ENCODE measurements at places on chromosomes 12 and 14.
A peak's percentile ranks its signal among the peaks of the same experiment; 100 is the strongest.

- no peak overlapping the region for H3K27ac ChIP-seq
- no peak for DNase-seq
- H3K27me3 ChIP-seq: no peaks in the 10 kb centered on the region
- no peaks in the 10 kb centered on the region for H3K4me1 ChIP-seq
- H3K36me3 ChIP-seq: no peaks in the 10 kb centered on the region
Measured at GRCh38 chr12:105759149-105759548, 379.6 kb downstream of the NUAK1 start.

- no peak overlapping the region for H3K27ac ChIP-seq
- H3K36me3 ChIP-seq: no peaks in the 10 kb centered on the region
- H3K4me3 ChIP-seq: no peak overlapping the region
- DNase-seq: no peak
- no peaks in the 10 kb centered on the region for H3K4me1 ChIP-seq
- H3K27me3 ChIP-seq: no peaks in the 10 kb centered on the region
Measured at GRCh38 chr12:90836689-90837088, 118.3 kb downstream of the CCER1 start.

GRCh38 chr12:57483466-57483865, 3.8 kb upstream of the ARHGAP9 start:
- DNase-seq: no peak
- no peak overlapping the region for H3K4me3 ChIP-seq
- H3K27ac ChIP-seq: peak overlapping the region; percentile 26
- peaks cover 3% of the 10 kb centered on the region for H3K36me3 ChIP-seq

- H3K27me3 ChIP-seq: no peaks in the 10 kb centered on the region
- no peak for DNase-seq
- no peak overlapping the region for H3K27ac ChIP-seq
- H3K36me3 ChIP-seq: peaks cover 2% of the 10 kb centered on the region
Measured at GRCh38 chr12:67477681-67478265, 170.8 kb upstream of the DYRK2 start.

GRCh38 chr12:39144613-39145061, 239.2 kb upstream of the CPNE8 start:
- peaks cover 22% of the 10 kb centered on the region for H3K27me3 ChIP-seq
- peak overlapping the region; percentile 18 for H3K4me3 ChIP-seq
- DNase-seq: no peak
- no peaks in the 10 kb centered on the region for H3K36me3 ChIP-seq
- no peak overlapping the region for H3K27ac ChIP-seq

- H3K27ac ChIP-seq: no peak overlapping the region
- H3K4me3 ChIP-seq: no peak overlapping the region
- DNase-seq: no peak
- H3K27me3 ChIP-seq: no peaks in the 10 kb centered on the region
- H3K36me3 ChIP-seq: peaks cover 11% of the 10 kb centered on the region
Measured at GRCh38 chr12:101297661-101298060, 17.8 kb downstream of the UTP20 start.

DNA sequence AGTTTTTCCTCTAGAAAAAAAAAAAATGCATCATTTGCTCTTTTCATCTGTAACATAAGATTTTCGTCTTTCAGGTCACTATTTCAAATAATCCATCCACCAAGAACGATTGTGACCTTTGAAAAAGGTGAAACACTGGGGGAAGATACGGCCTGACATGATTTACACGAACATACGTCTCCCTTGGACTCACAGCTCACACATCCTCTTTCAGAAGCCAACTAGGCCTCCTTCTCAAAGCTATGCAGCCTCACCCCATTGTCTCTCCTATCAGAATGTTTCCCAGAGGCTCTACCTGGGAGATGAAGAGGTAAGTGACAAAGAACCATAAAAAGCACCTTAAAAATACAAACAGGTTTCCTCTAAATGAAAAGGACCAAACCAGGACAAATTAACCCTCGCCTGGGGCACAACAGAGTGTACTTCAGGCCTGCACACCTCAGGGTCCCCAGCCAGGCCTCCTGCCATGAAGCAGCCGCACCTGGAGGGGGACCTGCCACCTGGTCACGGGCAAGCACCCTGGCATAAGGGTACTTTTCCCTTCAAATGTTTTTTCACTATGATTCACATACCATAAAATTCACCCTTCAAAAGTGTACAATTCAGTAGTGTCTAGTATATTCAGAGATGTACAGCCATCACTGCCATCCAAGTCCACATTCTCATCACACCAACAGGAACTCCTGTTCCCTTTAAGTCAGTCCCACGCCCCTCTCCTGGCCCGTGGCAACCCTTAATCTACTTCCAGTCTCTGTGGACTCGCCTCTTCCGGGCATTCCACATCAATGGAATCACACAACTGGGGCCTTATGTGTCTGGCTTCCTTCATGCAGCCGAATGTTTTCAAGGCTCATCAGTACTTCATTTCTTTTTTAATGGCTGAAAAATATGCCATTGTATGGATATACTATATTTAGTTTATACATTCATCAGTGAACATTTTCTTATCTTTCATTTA, 5.4 kb downstream of the SLC15A4 start:
- H3K27ac ChIP-seq: peak overlapping the region; percentile 37
- no peak for DNase-seq
- no peak overlapping the region for H3K4me3 ChIP-seq

- no peak overlapping the region for H3K27ac ChIP-seq
- peaks cover 2% of the 10 kb centered on the region for H3K27me3 ChIP-seq
- no peak for DNase-seq
- no peaks in the 10 kb centered on the region for H3K36me3 ChIP-seq
Measured at GRCh38 chr14:95686935-95687334, 709 bp downstream of the TCL1B start.

DNA sequence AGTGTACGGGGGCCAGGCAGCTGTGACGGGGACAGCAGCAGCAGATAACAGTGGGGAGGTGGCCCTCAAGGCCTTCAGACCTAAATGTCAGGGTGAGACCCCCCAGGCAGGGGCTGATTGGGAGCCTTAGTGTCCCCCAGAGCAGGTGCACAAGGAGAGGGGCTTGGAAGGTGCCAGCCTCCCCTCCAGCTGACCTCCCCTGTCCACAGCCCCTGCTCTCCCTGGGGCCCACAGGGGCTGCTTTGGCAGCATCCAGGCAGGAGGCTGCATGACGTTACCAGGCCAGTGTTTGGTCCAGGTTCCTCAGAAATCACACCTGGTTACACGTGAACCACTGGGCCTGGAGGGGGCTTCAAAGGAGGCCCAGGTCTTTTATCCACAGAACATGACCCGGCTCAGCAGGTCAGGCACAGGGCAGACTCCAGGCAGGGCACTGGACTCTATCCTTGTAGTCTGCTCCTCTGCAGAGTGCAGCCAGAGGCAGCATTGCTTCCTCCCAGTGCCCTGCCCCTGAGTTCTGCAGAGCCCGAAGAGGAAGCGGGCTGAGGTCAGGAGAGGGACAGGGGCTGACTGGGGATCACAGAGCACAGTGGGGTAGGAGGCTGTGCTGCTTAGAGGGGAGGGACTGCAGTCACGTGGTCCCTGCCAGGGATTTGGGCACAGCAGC, 2.6 kb upstream of the TRMT61A start:
- peaks cover 27% of the 10 kb centered on the region for H3K4me1 ChIP-seq
- no peak for DNase-seq

DNA sequence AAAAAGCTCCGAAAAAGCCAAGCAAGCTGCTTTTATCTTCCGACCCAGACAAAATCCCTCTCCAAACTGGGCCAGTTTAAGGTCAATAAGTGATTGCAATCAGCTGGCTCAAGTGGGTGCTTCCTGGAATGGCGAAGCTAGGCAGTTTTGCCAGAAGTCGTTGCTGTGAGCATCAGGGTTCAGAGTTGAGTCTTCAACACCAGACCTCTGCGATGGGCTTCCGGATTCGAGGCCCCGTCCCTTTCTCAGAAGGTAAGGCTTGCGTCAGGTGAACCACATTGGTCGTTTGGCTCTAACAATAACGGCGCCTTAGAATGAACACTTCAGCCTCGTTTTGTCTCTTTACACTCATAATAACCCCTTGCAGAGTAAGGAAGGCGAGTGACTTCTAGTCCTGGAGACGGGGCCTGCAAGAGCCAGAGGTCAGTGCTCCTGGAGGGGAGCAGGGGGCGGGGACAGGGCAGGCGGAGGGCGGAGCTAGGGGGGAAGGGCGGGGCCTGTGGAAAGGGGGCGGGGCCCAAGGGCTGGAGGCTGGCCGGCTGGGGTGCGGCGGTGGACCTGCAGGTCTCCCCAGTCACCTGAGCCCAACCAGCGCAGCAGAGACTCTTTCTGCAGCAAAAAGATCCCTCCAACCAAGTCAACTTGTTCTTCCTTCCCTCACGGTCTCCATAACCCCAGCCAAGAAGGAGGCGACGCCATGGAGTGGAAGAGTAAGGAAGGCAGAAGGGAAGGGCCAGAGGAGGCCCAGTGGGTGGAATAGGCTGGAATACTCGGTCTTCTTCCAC, 34.0 kb upstream of the NFYB start:
- H3K36me3 ChIP-seq: no peaks in the 10 kb centered on the region
- peaks cover 8% of the 10 kb centered on the region for H3K27me3 ChIP-seq
- H3K4me1 ChIP-seq: peaks cover 6% of the 10 kb centered on the region
- no peak overlapping the region for H3K27ac ChIP-seq
- H3K4me3 ChIP-seq: no peak overlapping the region

- peaks cover 4% of the 10 kb centered on the region for H3K4me1 ChIP-seq
- H3K36me3 ChIP-seq: peaks cover 35% of the 10 kb centered on the region
- H3K27ac ChIP-seq: no peak overlapping the region
- H3K4me3 ChIP-seq: no peak overlapping the region
Measured at GRCh38 chr14:69428289-69428998, 30.0 kb downstream of the SLC39A9 start.

DNA sequence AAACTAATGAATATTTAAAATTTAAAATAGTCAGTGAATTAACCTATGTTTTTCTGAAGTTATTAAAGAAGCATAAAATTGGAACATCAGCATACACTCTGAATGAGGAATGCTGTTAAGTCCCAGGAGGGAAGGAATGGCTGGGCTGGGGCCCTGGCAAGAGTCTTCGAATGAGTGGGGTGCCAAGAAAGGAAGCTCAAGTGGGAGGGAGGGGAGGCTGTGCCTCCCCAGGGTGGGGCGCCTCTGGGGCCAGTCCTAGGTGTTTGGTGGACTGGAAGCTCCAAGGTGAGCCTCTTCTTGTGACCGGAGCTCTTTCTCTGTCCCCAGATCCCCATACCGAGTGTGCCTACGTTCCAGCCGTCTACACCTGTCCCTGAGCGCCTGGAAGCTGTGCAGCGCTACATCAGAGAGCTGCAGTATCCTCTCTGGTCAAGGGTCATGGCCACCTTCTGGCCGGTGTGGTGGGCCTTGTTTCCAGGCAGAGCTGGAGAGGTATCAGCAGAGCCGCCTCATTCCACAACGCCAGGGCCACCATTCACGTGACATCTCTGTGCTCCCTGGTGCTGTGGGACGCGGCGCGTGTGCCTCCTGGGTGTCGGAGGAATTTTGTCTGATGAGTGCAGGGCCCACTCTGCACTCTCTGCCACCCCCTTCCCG, 8.5 kb downstream of the VASH1 start:
- no peak overlapping the region for H3K4me3 ChIP-seq
- H3K27me3 ChIP-seq: peaks cover 2% of the 10 kb centered on the region
- H3K27ac ChIP-seq: no peak overlapping the region
- no peaks in the 10 kb centered on the region for H3K36me3 ChIP-seq
- no peak for DNase-seq

- H3K4me3 ChIP-seq: no peak overlapping the region
- no peak for DNase-seq
- H3K4me1 ChIP-seq: no peaks in the 10 kb centered on the region
- no peaks in the 10 kb centered on the region for H3K36me3 ChIP-seq
- H3K27ac ChIP-seq: no peak overlapping the region
Measured at GRCh38 chr14:33710273-33710672, 240.6 kb downstream of the EGLN3 start.

DNA sequence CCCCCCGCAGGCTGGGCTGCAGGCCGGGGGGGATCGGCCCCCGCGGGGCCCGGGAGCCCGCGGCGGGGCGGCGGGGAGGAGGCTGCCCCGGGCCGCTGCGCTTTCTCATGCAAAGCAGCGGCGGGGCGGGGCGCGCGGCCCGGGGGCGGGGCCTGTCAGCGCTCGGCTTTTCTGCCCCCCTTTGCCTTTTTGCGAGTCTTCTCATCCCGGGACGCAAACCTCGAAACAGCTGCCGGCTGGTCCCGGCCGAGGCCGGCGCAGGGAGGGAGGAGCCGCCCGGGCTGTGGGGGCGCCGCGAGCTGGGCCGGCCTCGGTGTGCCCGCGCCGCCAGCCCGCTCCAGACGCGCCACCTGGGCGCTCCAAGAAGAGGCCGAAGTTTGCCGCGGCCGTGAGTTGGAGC, at the start of gene FZD10:
FZD10 (plus strand) TSS at position 198 of the 400 bp plus-strand sequence. CDS start 479 bp downstream, outside the sequence.
- peak; percentile 31 for DNase-seq
- no peak within 1 kb of the TSS for H3K27ac ChIP-seq
- H3K4me3 ChIP-seq: peak within 1 kb of the TSS; percentile 63

- peaks cover 7% of the 10 kb centered on the region for H3K27me3 ChIP-seq
- DNase-seq: no peak
- no peak overlapping the region for H3K4me3 ChIP-seq
Measured at GRCh38 chr14:103070971-103071542, 13.0 kb upstream of the LBHD2 start.

GRCh38 chr14:92589213-92589852, 75.8 kb downstream of the RIN3 start:
- no peaks in the 10 kb centered on the region for H3K27me3 ChIP-seq
- DNase-seq: no peak
- H3K4me1 ChIP-seq: peaks cover 63% of the 10 kb centered on the region
- H3K4me3 ChIP-seq: no peak overlapping the region
- H3K36me3 ChIP-seq: peaks cover 55% of the 10 kb centered on the region
